ENCODE measurements at places on chromosomes 12 and 14. TPM values are rescaled to one million over a fixed set of nuclear protein-coding genes. Genes with fewer than 3 reads are reported as not detected.

DNA sequence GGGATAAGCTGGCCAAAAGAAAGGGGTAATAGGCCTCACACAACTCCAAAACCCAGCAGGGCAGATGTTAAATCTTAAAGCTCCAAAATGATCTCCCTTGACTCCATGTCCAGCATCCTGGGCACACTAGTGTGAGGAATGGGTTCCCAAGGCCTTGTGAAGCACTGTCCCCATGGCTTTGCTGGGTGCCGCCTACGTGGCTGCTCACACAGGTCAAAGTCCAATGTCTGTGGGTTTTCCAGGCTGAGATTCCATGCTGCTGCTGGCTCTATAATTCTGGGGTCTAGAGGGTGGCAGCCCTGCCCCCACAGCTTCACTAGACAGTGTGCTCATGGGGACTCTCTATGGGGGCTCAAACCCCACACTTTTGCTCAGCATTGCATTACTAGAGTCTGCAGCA lies 145.3 kb upstream of the GRIN2B start:
- no peak for DNase-seq

DNA sequence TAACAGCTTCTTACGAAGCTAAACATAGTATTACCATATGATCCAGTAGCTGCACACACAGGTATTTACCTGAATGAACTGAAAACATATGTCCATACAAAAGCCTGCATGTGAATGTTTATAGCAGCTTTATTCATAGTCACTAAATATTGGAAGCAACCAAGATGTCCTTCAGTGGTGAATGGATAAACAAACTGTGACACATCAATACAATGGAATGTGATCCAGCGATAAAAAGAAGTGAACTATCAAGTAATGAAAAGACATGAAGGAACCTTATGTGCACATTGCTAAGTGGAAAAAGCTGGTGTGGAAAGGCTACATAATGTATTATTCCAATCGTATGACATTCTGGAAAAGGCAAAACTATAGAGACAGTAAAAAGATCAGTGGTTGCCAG lies 38.1 kb upstream of the JDP2 start:
- peak; percentile 78 for DNase-seq

GRCh38 chr12:55946553-55946952 lies 15.6 kb downstream of the DGKA start:
- DNase-seq: no peak

GRCh38 chr12:123485756-123486155 lies 27.8 kb downstream of the SNRNP35 start:
- no peak for DNase-seq

DNA sequence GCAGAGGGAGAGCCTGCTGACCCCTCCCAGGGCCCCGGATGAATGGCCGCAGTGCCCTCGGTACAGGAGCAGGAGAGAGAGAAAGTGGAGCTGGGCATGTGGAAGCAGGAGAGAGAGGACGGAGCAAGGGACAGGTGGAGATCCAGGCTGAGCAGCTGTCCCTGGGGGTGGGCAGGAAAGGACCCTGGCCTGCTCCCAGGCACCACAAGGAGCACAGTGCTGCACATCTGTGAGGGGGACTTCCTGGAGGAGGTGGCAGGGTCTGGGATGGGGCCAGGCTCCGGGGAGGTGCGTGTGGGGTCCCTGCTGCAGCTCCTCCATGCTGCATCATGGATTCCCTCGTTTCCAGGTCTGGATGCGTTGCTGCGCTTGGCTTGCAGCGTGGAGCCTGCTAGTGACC lies 13.0 kb upstream of the DLK1 start:
- DNase-seq: no peak

The ZC2HC1C gene
- 13.8 TPM for total RNA-seq

The MANSC4 gene
- not detected for total RNA-seq

The ADAM21 gene
- total RNA-seq: not detected

GRCh38 chr12:63899396-63899795 lies 54.9 kb downstream of the SRGAP1 start:
- no peak for DNase-seq

Data from PC-9 (cell line).